Renal cortical epithelial cell (primary cell): ENCODE measurements at places on chromosomes 6 and 20. TPM values are rescaled to one million over a fixed set of nuclear protein-coding genes. Genes with fewer than 3 reads are reported as not detected.

DNA sequence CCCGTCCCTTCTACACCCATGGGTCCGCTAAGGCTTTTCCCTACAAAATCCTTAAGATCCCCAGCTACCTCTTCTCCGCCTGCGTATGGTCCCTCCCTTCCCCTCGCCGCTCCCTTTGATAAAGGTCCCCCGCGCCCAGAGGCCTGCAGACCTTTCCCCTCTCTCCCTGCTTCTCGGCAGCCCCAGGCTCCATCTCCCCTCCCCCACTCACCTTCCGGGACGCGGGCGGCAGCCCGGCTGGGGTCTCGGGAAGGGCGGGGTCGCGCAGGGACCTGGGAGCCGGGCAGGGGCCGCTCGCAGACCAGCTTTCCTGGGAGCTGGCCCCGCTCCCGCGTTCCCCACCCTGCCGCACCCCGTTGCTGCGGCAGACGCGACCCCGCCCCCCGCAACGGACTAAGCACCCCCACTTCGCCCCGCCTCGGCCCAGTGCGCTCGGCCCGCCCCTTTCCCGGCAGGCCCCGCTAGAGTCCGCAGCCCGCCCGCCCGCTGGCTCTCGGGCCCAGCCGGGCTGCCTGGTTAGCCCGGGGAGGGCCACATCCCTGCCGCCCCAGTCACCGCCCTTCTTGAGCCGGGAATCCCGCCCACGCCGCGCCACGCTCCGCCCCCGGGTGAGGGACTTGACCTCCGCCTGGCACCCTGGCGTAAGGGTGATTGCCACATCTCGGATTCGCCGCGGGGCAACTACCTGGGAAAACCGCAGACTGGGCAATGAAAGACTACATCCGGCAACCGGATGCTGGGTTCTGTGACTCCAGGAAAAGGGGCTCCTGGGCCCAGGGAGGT lies at the start of gene FLOT1:
FLOT1 (minus strand) TSS at position 372 of the 783 bp plus-strand sequence. CDS start 498 bp downstream, outside the sequence.
- DNase-seq, result peak; percentile 94

DNA sequence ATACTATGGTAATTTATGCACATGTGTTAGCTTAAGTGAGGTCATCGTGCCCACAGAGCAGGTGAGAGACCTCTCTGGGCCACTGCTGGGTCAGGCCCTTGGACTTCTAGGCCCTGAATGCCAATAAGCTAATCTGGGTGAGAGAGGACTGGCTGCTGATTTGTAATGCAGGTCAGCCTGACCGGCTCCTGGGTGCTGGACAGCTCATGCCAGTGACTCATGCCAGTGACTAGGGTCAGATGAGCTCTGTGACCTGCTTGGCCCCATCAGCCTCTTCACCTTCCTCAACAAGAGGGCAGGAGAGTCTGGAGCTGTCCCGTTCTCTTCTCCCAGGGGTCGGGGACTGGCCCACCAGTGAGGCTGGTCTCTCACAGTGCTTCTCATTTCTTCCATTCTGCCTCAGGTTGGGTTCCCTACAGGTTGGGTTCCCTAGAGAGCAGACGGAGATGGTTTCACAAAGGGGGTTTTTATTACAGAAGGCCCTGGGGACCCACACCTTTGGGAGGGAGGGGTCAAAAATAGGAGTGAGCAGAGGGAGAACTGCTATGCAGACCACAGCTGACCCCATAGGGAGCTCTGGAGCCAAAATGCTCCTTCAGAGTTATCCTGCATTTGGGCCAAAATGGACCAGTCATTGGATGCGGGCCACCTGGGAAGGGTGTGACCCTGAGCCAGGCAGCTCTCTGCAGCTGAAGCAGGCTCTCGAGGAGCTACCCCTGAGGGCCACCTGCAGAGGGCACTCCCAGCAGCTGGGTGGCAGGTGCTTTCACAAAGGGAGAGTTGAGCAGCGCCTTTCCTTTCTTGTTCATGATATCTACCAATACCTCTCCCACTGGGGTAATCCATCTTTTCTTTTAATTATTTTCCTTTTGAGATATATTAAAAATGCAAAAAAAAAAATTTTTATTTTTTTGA lies 2.2 kb upstream of the OXT start:
- peak; percentile 79 for DNase-seq

GRCh38 chr6:130849594-130849993 lies 22.4 kb downstream of the SMLR1 start:
- DNase-seq, result no peak

DNA sequence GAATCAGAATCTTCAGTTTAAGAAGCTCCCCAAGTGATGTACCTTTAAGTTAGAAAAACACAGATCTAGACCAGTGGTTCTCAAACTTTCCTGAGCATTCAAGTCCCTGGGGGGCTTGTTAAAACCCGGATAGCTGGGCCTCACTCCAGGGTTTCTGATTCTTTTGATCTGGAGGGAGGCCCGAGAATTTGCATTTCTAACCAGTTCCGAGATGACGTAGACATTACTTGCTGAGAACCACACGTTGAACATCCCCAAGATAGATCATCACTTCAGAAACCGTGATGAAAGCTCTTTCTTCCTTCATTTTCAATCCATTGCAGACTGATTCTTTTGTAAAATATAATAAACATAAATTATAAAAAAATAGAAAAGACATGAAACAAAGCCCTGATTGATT lies 40.7 kb upstream of the KIF16B start:
- no peak for DNase-seq

Gene TXLNB
- 0.05 TPM in 1 of 2 replicates, not detected in the other for total RNA-seq

- DNase-seq, result no peak
These were observed 363.5 kb downstream of the ESR1 start for GRCh38 chr6:152170702-152171667.

GRCh38 chr6:68756454-68757375 lies 121.6 kb downstream of the ADGRB3 start:
- no peak for DNase-seq

Gene SH3BGRL2
- 10.7 and 11.6 TPM in 2 replicates for total RNA-seq

Gene SLC22A2
- 5.3 and 20.3 TPM in 2 replicates for total RNA-seq

Gene CENPB
- 72.6 and 80.4 TPM in 2 replicates for total RNA-seq

DNA sequence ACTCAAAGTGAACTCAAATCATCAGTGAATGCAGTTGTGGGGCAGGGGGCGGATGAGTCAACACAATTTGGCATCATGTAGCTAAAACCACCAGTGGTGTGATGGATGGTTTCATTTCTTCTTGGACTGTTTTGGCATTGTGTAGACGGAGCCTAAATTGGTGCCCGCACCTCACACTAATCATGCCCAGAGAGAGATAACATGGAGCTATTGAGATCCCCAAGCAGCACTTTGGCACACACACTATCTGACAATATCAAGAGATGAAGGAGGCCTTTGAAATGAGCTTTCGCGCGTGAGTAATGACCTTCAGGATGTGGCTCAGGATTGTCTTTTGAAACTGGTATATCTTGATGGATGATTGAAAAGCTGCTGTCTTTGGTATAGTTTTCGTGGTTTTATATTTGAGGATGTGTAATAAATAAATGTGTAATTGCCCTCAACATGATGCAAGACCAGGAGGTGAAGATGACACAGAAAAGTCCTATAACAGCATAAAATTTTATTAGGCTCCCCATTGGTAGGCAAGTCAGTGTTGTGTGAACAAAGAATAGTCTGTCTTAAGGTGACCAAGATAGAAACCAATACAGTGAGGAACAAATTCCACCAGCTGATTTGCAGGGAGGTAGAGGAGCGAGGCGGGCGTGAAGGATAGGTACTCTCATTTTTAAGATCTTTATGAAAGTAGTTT lies 174.2 kb downstream of the TSHZ2 start:
- DNase-seq, result no peak

DNA sequence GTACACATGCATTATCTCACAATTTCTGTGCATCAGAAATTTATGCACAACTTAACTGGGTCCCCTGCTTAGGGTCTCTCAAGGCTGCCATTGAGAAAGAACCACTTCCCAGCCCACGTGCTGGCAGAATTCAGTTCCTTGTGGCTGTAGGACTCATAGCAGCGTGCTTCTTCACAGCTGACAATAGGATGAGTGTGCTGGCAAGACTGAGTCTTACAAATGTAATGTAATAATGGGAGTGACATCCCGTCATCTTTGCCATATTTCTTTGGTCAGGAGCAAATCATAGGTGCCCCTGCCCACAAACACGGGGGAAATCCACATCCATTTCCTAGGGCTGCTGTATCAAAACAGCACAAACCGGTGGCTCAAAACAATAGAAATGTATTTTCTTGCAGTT lies 77.4 kb downstream of the FIG4 start:
- no peak for DNase-seq

GRCh38 chr6:110971468-110971867 lies 10.4 kb upstream of the RPF2 start:
- DNase-seq, result peak; percentile 26

DNA sequence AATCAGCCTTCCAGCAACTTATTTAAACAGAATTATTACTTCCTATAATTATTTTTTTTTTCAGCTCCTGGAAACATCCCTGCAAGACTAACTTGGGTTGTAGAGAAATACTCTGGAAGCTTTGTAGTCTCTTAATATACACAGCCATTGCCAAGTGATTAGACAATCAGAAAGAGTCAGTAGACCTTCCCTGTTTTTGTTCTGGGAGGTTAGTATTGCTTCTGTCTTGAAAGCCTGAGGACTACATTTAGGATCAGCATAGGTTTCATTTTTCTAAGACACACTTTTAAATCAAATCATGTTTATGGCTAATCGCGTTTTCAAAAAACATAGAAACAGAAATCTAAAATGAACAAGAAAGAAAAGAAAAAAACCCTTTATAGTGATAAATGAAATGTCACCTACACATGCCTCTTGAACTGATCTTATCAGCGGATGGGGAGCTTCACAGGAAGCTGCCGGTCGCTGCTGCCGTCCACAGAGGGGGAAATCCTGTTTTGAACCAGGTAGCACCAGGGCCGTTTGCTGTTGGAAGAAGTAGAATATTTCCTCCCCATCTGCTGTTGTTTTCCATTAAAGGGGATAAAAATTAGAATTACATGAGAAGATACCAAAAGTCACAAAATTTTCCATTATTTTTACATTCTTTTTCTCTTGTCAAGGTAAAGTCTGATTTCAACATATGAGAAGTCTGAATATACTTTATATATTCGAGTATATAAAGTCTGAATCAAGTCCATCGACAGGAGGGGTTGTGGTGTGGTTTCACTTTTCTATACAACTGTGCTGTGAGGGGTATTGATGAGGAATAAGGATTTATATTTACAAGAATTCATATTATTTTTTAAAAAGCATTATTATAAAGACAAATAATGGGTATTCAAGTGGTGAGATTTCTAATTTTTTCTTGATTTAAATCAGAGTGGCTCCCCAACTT lies 94.6 kb downstream of the ARMC2 start:
- DNase-seq, result no peak

Gene NKAIN4
- 7.5 TPM in 2 replicates for total RNA-seq

DNA sequence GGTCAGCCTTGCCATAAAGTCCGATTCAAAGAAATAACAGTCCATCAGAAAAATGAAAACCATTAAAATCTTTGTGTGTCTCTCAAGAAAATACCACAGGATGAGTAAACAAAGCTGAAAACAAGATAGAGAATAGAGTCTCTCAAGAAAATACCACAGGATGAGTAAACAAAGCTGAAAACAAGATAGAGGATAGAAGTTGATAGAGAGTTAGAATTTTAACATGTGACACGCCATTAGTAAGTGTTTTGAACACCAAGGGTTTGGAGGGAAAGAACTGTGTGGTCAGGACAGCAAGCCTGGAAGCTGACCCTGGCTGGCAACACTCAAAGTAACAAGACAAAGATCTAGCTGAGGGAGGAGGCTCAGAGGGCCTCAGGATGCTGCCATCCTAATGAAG lies 43.9 kb upstream of the PRND start:
- no peak for DNase-seq

Gene ID4
- 7.6 and 17.3 TPM in 2 replicates for total RNA-seq

GRCh38 chr6:125307964-125308615 lies 6.3 kb upstream of the HDDC2 start:
- no peak for DNase-seq

Gene CEP57L1
- total RNA-seq, result 17.2 and 20.1 TPM in 2 replicates

Gene KCNG1
- total RNA-seq, result 0.25 and 0.69 TPM in 2 replicates

GRCh38 chr20:25573288-25574251 lies 11.8 kb downstream of the NINL start:
- DNase-seq, result no peak

DNA sequence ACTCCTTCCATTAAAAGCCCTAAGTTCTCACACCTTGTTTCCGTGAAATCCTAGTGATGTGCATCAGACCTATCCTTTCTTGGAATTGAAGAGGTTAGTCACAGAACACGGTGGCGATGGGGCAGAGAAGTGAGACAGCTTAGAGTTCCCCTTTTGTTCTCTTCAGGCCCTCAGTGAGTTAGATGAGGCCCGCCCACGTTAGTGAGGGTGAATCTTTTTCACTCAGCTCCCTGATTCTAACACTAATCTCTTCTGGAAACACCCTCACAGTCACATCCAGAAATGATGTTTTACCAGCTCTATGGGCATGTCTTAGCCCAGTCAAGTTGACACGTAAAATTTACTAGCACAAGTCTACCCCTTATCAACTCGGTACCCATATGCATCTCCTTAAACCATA lies 172.7 kb upstream of the NOX3 start:
- DNase-seq, result no peak

- DNase-seq, result peak; percentile 3
These were observed 6.1 kb downstream of the UBD start for GRCh38 chr6:29553268-29554057.

Gene NHSL1
- 11.8 and 38.0 TPM in 2 replicates for total RNA-seq

Gene TSBP1
- total RNA-seq, result not detected in 2 replicates

Gene SOX18
- 0.05 and 0.17 TPM in 2 replicates for total RNA-seq

Gene RGL2
- total RNA-seq, result 34.5 and 34.9 TPM in 2 replicates

- no peak for DNase-seq
These were observed 61.7 kb downstream of the PLEKHG1 start for GRCh38 chr6:150661216-150662007.

Gene PGC
- not detected in 2 replicates for total RNA-seq
